ENCODE measurements at places on chromosomes 7 and 10.

- no peak for DNase-seq
Observed at GRCh38 chr10:90965720-90966119, 44.8 kb upstream of the ANKRD1 start.

GRCh38 chr7:140581411-140581810, 59.2 kb downstream of the DENND2A start:
- no peak for DNase-seq

DNA sequence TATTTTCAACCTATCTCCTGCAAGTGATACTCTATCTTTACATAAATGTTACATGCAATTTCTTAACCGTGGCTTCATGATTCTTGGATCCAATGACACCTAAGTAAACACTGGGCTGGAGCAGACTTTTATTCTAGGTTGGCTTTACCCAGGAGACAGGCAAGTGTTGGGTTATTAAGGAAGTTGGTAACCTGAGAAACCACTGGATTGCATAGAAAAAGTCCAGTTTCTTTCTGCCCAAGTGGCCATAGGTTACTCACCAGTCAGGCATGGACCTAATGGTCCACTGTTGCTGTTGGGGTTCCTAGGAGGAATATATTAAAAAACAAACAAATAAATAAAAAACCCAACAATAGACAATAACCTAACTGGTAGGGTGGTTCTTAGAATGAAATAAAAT, 112.8 kb downstream of the SEMA3D start:
- no peak for DNase-seq

DNA sequence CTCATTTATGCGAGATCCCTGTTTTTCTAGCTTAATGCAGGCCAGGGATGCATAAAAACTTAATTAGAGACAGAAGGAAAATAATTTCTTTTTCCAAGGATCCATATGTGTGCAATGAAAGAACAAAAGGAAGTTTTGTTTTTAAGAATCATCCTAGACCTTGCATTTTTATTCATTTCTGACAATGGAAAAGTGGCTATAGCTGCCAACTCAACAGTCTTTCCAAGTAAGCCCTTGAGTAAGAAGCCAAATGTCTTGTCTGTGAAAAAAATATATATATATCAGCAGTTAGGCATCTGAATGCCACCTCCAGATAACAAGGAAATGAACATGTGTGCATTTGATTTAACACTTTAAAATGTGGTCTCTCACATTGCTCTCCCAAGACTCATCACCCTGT, 1397.6 kb downstream of the GATA3 start:
- no peak for DNase-seq

DNA sequence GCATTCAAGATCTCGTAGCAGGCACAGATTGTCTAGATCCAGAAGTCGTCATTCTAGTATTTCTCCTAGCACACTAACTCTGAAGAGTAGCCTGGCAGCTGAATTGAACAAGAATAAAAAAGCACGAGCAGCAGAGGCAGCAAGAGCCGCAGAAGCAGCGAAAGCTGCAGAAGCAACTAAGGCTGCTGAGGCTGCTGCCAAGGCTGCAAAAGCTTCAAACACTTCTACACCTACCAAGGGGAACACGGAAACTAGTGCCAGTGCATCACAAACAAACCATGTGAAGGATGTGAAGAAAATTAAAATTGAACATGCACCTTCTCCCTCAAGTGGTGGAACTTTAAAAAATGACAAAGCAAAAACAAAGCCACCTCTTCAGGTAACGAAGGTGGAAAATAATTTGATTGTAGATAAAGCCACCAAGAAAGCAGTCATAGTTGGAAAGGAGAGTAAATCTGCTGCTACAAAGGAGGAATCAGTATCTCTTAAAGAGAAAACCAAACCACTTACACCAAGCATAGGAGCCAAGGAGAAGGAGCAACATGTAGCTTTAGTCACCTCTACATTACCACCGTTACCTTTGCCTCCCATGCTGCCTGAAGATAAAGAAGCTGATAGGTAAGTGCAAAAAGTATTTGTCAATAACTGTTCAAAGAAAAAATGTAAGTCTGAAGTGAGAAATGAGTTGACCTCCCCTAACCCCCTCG, 37.7 kb downstream of the CDK13 start:
- DNase-seq, result no peak

DNA sequence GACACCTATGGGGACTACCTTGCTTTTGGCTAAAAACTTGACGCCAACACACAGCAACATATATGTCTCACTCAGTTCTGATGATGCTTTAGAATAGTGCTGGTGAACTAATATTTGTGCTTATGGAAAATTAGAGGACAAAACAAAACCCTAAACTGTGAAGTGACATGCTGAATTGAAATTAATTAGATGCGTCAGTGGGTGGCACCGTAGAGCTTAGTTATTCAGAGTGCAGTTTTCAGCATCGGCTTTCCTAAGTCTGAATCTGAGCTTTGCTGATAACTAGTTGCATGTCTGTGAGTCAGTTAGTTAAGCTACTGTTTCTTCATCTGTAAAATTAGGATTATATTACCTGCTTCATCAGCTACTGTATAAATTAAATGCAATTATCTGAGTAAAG, 245.0 kb upstream of the SORCS1 start:
- no peak for DNase-seq

DNA sequence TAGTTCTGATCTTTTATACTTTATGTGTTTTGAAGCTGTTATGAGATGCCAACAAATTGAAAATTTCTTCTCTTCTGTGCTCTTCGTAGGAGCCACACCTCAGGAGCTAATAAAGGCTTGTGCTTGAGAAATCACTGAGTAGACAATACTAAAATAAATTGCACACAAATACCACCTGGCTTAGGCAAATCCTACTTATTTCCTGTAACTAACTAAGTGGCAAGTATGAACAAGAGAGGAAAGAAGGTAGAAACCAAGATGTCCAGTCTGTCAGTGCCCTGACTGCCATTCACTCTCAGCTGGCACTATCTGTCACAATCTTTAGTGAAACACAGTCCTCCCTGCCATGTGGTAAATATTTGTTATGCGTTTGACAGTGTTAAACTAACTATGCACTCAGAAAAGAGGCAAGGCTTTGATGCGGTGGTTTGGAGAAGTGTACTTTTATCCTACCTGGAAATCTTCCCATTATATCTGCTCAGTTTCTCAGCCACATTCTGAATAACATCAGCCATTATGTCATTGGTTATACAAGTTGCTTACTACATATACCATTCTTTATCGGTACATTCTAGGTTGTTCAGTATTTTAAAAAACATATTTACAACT, 293.4 kb upstream of the VWC2 start:
- DNase-seq, result no peak

- no peak for DNase-seq
Observed at GRCh38 chr7:5501465-5501864, 77.8 kb upstream of the TNRC18 start.

DNA sequence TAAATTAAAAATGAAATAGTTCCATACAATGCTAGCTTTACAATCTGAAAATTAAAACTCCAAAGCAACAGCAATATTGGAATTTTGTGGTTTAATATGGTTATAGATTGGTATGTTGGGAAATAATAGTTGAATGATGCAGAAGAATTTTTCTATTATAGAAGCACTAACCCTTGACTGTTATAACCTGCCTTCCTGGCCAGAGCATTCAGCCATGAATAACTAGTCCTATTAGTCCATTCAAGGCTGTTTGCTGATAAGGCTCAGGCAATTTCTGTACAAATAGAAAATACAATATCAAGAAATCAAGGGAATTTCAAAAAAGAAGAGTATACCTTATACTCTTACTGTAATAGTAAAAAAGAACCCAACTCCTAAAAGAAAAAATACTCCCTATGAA, 101.6 kb upstream of the SP4 start:
- DNase-seq, result no peak

GRCh38 chr10:26436848-26437247, 1.3 kb upstream of the APBB1IP start:
- no peak for DNase-seq

DNA sequence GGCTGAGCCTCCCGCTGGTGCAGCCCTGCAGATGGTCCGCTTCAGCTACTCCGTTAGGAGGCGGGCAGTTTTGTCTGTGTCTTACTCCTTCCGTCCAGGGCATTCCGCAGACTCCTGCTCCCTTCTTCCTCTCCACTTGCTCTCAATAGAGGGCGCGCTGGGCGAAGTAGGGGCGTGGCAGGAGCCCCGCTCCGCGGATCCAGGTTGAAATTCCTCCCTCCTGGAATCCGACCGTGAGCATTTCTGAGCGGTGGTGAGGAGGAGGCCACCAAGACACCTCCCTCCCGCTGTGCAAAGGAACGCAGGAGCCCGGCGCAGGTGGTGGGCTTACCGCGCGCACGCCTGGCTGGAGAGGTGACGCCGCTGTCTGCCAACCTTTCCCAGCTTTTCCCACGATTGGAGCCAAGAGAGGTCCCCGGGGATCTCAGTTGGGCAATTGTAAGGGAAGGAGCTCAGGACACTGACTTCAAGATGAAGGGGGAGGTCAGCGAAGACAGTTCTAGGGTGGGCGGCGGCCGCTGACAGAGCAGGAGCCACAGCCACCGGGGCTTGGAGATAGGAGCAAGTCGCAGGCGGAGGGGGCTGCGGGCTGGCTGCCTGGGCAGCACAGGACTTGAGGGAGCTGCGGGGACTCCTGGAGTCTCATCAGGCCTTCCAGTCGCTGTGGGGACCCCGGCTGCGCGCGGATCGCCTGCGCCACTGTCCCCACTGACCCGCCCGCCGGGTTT, 1011.3 kb downstream of the XPNPEP1 start:
- DNase-seq, result no peak

- DNase-seq, result no peak
Observed at GRCh38 chr7:54995610-54996363, 23.0 kb upstream of the EGFR start.

DNA sequence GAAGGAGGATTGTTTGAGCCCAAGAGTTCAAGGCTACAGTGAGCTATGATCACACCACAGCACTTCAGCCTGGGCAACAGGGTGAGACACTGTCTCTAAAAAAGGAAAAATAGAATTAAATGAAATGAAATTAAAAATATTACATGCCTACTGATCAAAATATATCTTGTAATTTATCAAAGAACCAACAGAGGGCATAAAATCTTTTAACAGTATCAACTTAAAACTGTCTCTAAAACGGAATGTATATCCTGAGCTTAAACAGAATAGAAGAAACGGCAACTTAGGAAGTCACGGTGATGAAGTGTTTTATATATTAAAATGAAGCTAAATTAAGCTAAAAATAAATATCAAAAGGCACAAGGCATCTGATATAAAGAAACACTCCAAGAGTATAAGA, 78.8 kb downstream of the MTPAP start:
- no peak for DNase-seq

GRCh38 chr7:30657131-30657530, 25.1 kb downstream of the CRHR2 start:
- DNase-seq, result no peak

GRCh38 chr7:101957744-101958525, 140.5 kb downstream of the CUX1 start:
- no peak for DNase-seq

DNA sequence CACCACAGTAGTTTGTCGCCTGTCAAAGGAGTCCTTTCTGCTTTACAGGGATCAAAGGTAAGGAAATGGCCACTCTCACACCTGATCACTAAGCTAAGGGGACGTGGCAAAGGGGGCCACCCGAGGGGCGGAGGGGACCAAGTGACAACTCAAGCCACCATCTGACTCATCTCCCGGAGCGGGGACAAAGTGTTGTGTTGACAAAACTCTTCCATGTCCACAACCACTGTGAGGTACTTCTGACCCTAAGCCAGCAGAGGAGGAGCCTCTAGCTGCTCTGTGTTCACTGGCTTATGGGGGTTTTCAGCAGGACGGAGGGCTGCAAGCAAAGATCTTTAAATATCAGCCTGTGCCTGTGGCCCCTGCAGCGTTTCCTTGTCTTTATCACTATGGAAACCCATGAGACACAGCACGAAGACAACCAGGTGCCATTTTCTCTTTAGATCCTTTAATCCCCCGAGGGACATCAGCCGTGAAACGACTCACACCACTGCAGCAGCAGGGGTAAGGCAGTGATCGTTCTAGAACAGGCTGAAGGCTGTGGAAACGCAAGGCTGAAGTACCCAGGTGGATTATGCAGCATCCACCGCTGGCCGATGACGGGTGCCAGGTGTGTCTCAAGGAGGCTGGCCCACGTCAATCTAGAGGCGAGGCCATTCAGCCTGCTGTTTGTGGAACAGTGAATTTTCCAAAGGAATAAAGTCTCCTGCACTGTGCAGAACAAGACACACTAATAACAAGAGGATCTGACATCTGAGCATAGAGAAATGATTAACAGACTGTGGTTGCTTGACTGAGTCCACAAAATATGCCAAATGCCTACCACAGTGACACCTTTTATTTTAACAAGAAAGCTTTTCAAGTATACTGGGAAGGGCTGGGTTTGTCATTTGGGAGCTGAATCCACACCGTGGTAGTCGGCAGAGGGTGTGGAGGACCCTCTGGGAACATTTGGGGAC, 26.6 kb upstream of the DDC start:
- no peak for DNase-seq

DNA sequence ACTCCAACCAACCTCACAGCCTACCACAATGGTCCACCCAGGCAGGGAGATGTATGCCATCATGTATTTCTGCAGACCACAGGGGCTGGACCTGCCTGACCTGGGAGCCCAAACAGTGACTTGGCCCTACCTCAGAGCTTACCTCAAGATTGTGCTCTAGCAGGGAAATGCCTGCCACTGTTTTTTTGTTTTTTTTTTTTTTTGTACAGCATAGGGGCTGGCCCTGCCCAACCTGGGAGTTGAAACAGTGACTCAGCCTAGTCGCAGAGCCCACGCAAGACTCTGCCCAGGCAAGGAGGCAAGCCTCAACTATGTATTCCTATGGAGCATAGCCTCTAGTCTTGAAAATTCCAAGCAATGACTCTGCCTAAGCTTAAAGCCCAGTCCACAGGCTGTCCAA, 39.3 kb upstream of the CDK6 start:
- DNase-seq, result no peak

DNA sequence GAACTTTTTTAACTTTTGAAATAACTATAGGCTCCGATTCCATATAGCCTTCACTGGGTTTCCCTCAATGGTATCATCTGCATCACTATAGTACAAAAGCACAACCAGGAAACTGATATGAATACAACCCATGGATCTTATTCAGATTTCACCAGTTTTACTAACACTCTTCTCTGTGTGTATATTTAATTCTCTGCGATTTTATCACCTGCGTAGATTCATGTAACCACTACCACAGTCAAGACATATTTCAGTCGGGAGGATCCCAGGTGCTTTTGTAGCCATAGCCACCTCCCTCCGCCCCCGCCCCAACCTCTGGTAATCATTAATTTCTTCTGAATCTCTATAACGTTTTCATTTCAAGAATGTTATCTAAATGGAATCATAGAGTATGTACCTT, 82.8 kb upstream of the C7orf33 start:
- no peak for DNase-seq

- no peak for DNase-seq
Observed at GRCh38 chr7:84701524-84702306, 485.1 kb downstream of the SEMA3D start.

GRCh38 chr10:120802935-120803334, 48.2 kb upstream of the WDR11 start:
- DNase-seq, result no peak
